ENCODE measurements at places on chromosomes 5 and 9.

DNA sequence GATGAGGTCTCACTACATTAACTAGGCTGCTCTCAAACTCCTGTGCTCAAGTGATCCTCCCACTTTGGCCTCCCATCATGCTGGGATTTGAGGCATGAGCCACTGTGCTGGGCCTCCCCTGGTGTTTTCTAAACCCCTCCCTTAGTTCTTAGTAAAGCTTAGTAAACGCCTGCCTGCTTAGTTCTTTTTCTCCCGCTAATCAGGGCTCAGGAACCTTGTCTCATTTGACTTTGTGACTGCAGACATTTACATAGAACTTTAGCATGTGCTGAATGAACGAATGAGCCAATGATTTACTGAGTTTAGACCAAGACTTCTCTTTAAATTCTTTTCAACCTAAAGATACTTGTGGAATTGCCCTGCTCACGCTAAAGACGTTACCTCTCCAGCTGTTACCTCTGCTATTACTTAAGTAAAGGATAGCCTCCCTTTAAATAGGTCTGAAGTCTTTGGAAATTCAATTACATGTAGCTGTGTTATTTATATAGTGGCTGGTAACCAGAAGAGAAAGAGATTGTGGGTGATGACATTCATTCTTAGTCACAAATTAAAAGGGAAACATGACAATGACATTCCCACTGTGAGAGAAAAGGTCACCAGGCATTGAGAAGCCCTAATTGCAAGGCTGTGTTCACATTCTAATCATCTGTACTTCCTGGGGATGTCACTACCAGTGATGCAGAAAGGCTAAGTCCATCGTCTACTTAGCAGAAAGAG, 18.6 kb upstream of the SUSD1 start:
- no peak for DNase-seq

DNA sequence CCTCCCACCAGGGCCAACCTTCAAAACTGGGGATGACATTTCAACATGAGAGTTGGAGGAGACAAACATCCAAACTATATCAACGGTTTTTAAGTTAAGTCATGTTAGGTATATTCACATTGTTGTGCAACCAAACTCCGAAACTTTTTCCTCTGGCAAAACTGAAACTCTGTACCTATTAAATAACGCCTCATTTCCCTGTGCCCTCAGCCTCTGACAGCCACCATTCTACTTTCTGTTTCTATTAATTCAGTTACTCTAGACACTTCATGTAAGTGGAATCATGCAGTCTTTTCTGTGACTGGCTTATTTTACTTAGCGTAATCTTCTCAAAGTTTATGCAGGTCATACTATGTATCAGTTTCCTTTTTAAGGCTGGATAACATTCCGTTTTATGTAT, 85.0 kb downstream of the CWC27 start:
- DNase-seq: no peak

DNA sequence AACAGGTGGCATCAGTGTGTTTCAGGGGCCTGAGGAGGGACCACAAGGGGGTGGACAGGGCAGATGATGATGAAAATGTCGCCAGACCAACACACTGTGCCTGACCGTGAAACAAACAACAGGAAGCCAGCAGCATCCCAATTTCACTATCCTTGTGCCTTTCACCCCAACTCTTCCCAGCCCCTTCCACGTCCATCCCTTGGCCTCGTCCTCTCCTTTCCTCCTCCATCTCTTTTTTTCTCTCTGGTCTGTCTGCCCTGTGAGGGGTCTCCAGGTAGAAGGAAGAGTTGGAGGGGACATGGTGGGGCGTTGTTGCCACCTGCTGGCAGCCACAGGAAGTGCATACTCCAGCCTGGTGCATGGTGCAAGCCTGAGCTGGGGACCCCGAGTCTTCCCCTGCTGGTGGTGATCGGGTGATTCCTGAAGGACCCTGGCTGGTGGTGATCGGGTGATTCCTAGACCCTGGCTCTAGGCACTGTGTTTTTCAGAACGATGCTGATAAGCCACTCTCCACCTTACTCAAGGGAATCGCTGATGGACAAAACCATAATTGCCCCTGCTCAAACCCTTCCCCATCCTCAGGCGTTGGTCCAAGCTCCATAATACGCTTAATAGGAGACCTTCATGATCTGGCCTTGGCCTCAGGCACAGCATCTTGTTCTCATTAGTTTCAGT, 21.7 kb upstream of the NSD1 start:
- no peak for DNase-seq

DNA sequence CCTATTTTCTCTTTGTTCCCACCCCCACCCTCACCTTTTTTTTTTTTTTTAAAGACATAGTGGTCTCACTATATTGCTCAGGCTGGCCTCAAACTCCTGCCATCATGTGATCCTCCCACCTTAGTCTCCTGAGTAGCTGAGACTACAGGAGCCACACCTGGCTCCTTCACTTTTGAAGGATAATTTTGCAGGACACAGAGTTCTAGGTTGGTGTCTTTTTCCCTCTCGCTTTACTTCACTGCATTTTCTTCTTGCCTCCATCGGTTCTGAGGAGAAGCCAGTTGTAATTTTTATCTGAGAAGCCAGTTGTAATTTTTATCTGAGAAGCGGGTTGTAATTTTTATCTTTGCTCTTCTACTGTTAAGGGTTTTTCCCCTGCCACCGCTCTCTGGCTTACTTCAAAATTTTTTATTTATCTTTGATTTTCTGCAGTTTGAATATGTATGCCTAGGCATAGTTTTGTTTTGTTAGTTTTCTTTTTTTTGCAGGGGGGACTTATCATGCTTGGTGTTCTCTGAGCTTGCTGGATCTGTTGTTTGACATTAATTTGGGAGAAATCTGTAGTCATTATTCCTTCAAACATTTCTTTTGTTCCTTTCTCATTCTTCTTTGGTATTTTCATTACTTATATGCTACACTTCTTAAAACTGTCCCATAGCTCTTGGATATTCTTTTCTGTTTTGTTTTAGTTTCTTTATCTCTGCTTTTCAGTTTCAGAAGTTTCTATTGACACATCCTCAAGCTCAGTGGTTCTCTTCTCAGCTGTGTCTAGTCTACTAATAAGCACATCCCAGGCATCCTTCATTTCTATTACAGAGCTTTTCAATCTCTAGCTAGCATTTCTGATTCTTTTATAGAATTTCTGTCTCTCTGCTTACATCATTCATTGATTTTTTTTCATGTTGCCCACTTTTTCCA, 148.2 kb upstream of the CHD1 start:
- DNase-seq: no peak

DNA sequence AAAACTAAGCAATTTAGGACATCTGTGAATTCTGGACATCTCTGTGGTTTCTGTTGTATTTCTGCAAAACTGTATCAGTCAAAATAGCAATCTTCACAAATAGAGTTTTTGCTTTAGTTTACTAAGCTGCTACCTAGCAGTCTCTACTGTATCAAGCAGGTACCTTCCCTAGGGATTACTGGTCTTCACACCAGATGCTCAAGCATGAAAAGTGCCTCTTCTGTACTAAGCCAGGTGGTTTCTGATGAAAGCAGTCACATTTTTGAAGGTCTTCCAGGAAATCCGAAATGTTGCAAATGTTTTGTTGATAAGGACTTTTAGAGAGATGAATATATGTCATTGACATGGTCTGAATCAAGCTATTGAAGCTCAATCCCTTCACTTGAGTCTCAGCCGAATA, 540.0 kb downstream of the KCTD16 start:
- no peak for DNase-seq

- no peak for DNase-seq
Observed at GRCh38 chr9:11742471-11742870, 950.7 kb upstream of the TYRP1 start.

GRCh38 chr9:70595211-70595610, 180.8 kb upstream of the KLF9 start:
- no peak for DNase-seq

GRCh38 chr9:96413302-96414221, 4.6 kb downstream of the ZNF367 start:
- no peak for DNase-seq

- DNase-seq: no peak
Observed at GRCh38 chr5:121693864-121694263, 157.8 kb upstream of the FTMT start.

Measured in stimulated activated CD4-positive, alpha-beta T cell treated with anti-CD3 and anti-CD28 coated beads, Interleukin-1b, Interleukin-23, amount 100 ng/mL, for 1 hour (primary cell).